Parietal lobe (tissue), 2 donors: ENCODE measurements at places on chromosomes 1 and 21. TPM values are rescaled to one million over a fixed set of nuclear protein-coding genes. Genes with fewer than 3 reads are reported as not detected.

Gene VAMP4
- total RNA-seq: 18.2 TPM

Gene FCRL4
- total RNA-seq: not detected

Gene DNAJC8
- total RNA-seq: 41.0 TPM

Gene LPAR3
- not detected for total RNA-seq

Gene RAB7B
- total RNA-seq: 0.31 TPM

Gene MYOG
- not detected for total RNA-seq

Gene ARHGEF2
- 185 TPM for total RNA-seq

Gene ZNF593OS
- total RNA-seq: not detected

Gene PTPRU
- 39.4 TPM for total RNA-seq

Gene GCLM
- total RNA-seq: 6.6 TPM

Gene GJA8
- total RNA-seq: not detected

Gene A3GALT2
- not detected for total RNA-seq

Gene GNAT2
- not detected for total RNA-seq

Gene GRIK1
- total RNA-seq: 6.6 TPM

Gene OR2L8
- total RNA-seq: 5.0 TPM

Gene DOCK7
- total RNA-seq: 326 TPM

Gene CCDC27
- total RNA-seq: not detected

Gene PTPN22
- 0.63 TPM for total RNA-seq

Gene TPTE
- total RNA-seq: not detected
